Thoracic aorta (tissue), 2 donors: ENCODE measurements at places on chromosomes 16 and 17.

- no peak for DNase-seq
These were observed 3.5 kb downstream of the C17orf100 start for GRCh38 chr17:6654841-6655731.

- DNase-seq: no peak
These were observed 29.7 kb downstream of the ARL4D start for GRCh38 chr17:43428524-43428923.

GRCh38 chr16:21071741-21072140 is 78.9 kb downstream of the DNAH3 start:
- DNase-seq: no peak

- DNase-seq: peak; percentile 90
These were observed 52.1 kb downstream of the CUEDC1 start for GRCh38 chr17:57902800-57903759.

DNA sequence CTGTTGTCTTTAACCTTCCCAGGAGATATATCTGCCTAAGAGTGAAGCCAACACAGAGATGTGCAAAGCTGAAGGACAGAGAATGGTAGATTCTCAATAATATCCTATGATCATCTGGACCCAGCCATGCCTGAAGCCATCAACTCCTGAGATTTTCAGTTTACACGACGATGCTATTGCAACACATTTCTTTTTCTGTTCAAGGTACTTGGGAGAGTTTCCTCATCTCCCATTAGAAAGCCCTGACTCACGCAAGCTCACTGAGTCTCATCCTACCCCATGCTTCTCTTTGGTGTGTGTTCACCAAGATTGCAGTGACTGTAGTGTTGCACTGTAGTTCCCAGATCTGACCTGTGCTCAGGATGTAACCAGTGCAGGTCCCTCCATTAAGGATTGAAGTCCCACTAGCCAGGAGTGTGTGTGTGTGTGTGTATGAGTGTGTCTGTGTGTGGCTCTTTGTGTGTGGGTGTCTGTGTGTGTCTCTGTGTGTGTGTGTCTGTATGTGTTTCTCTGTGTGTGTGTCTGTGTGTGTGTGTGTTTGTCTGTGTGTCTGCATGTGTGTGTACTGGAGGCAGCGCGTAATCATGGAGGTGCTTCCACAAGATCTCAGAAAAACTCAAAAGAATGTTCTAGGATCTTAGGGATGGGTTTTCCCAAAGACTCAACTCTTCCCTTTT is 15.5 kb downstream of the CES1 start:
- DNase-seq: no peak

DNA sequence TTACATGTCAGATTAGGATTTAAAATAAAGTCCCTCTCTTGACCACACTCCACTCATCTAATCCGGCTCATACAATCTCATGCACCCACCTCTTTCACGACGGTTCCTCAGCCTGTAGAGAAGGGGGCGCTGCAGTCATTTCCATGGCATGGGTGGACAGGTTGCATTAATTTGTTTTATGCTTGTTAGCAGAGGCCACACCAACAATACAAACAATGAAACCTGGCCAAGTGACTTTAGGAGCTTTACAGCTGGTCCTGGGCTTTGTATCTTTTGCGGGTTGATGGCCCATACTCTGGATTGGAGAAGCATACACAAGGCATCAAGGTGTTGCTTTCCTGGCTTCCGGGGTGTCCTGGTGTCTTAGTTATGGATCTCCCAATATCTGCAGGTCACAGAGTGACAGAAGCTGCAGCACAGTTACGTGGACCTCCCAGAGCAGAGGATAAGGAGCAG is 9.7 kb upstream of the SNF8 start:
- DNase-seq: no peak

DNA sequence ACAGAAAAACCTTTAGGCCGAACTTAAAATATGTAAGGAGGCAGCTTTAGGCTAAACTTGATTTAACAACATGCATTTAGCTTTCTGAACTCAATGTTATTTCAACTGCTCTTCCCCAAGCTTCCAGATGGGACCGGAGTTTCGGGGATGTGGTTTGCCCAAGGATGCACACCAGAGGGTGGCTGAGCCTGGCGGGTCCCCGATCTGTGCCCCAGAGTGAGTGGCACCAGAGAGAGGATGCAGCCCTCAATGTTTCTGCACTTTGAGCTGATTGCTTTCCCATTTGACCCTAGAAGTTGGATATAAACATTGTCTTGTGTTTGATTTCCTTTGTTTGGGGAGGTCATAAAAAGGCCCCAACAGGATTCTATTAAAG is 348.0 kb upstream of the TNRC6C start:
- DNase-seq: no peak

DNA sequence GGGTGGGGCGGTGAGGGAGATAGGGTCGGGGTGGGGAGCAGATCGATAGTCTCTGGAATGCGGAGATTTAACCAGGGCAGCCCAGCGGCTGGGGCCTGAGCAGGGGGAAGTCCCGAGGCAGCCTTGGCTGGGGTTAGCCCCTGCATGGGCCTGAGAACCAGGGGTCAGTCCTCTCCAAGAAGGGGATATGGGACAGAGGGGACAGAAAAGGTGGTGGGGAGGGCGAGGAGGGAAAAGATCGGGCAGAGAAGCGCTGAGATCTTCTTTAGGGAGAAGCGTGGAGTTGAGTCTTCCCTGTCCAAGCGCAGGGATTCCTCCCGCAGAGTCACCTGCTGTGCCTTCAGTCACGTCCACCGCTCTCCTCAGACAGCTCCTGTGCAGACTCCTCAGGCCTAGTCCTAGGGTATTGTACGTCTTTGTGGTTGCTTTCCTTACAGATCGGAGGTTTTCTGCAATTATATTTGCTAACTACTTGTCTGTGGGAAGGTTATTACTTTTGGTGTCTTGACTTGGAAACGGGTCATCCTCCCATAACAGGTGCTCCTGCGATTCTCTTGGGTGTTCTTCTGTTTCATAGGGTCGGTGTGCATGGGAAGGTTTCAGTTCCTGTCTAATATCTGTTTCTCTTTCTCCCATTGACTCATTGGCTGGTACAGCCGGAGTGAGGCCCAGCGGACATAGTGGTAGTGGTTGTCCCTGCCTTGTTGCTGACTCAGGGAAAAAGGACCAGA is 952 bp downstream of the CD300A start:
- no peak for DNase-seq

GRCh38 chr17:44374306-44375195 is 10.9 kb upstream of the FAM171A2 start:
- DNase-seq: no peak

GRCh38 chr17:57470906-57471305 is 214.6 kb downstream of the MSI2 start:
- no peak for DNase-seq

- no peak for DNase-seq
These were observed 14.8 kb upstream of the ADCY7 start for GRCh38 chr16:50251375-50252081.

- no peak for DNase-seq
These were observed 114.2 kb downstream of the METRNL start for GRCh38 chr17:83193336-83194185.

- no peak for DNase-seq
These were observed 2.1 kb upstream of the ZNF469 start for GRCh38 chr16:88380619-88381018.

- no peak for DNase-seq
These were observed 6.1 kb downstream of the KRT35 start for GRCh38 chr17:41474863-41475262.

DNA sequence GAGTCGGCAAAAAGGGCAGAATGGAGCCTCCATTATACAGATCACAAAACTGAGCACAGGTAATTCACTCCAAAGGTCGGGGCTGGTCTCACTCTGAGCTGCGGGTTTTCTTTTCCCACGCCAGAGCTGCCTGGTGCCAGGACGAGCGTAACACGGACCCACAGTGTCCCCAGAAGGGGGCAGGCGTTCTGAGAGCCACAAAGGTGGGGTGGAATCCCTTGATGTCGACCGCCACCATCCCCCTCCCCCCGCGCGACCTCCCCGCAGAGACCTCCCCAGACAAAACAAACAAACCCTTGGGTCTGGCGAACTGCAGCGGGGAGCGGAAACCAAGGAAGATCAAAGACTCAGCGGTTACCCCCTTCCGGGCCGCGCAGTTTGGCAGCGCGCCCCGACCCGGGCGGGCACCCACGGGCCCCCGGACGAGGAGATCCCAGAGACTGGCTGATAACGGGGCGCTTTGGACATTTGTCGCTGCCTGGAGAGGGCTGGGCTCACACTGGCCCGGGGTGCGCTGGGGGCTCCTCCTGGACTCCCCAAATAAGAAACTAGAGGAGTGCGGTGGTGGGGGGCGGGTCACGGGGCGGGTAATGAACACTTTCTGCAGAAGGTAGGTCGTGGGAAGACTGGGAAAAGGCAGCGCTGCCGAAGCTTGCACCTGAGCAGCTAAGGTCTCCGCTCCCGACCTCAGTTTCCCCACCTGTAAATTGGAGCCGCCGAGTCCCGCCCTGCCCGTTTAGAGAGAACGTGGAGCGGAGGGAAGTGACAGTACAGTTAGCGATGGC is 664 bp upstream of the NKD1 start:
- DNase-seq: no peak

DNA sequence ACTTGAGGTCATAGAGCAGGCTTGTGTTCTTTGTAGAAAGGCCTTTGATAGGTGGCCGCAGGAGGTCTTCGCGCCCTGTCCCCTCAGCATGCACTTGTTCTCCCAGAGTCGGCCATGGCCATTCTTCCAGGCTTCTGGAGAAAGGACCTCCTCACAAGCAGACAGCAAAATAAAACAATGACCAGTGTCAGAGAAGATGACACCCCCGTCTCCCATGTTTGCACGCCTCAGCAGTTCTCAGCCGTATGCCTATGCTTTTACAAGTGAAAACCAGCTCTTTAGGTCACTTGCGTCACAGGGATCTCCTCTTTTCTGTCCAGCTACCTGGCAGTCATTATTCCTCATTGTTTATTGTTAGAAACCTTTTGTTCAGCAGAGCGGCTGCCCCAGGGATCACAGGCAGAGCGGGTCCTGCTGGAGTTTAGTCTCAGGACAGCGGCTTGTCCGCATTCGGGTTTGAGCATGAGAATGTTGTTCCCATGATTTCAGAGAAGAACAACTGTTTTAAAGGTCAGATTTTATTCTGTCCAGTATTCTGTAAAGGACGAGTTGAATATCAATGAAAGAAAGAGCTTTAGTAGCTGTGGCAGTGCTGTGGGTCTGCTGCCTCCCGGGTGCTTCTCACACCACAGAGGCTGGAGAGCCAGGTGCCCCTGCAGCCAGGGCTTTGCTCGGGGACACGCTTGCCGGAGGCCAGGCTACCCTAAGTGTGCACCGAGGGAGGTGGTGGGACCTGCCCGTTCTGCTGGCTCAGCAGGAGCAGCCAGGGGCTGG is 123.9 kb downstream of the RPTOR start:
- DNase-seq: no peak

- no peak for DNase-seq
These were observed 2.0 kb downstream of the P4HB start for GRCh38 chr17:81858170-81858966.

- no peak for DNase-seq
These were observed 41.4 kb downstream of the KSR1 start for GRCh38 chr17:27497696-27498095.
